ENCODE measurements at places on chromosomes 1 and 21.
A peak's percentile ranks its signal among the peaks of the same experiment; 100 is the strongest.

- DNase-seq, result no peak
These were observed 80.4 kb downstream of the KIF26B start for GRCh38 chr1:245235156-245235555.

GRCh38 chr1:77412069-77412819 is 130.4 kb downstream of the AK5 start:
- no peak for DNase-seq

- no peak for DNase-seq
These were observed 383.4 kb downstream of the SEC16B start for GRCh38 chr1:177586429-177586828.

DNA sequence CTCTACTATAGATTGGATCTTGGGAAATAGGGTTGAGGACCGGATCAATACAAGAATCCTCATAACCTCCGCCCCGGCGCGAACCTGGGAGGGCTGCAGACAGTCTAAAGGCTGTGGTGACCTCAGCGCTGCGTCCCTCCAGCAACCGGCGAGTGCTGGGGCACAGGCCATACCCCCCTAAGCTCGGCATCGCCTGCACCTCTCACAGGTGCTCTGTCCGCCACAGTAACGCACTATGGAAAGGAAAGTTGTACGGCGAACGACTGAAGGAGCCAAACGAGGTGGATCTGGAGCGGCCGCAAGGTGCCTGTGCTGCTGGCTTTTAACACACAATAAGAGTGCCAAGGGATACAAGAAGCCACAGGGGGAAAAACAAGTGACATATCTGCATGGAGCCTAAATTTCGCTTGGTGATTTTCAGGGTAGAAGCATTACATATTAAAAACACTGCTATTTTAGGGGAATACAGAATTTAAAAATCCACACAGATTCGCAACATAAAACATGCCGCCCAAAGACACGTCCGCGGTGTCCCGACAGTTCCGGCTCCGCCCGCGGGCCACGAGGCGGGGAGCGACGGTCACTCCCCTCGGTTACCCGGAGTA is 1.4 kb upstream of the RBM15 start:
- peak; percentile 18 for DNase-seq

- no peak for DNase-seq
These were observed 10.3 kb downstream of the INSRR start for GRCh38 chr1:156848461-156849150.

Measured in anterior cingulate cortex (tissue), 58 donors.